ENCODE measurements at places on chromosomes 2 and 18.

DNA sequence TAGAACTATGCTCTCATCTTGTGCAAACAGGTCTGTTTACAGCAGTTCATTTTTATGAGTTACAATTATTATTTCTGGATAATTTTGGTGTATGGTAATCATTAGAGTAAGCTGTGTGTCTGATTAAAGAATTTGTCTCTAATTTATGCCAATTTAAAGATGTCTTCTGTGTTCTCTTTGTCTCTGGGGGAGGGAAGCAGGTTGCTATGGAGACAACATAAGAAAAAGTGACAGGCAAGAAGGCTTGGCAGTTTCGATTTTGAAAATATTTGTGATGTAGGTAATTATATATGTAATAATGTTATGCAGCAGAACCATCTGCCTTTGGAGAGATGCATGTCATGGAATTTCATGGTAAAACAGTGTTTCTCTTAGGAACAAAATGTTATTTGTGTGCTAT, 78.2 kb downstream of the SH3RF3 start:
- no peak for DNase-seq

DNA sequence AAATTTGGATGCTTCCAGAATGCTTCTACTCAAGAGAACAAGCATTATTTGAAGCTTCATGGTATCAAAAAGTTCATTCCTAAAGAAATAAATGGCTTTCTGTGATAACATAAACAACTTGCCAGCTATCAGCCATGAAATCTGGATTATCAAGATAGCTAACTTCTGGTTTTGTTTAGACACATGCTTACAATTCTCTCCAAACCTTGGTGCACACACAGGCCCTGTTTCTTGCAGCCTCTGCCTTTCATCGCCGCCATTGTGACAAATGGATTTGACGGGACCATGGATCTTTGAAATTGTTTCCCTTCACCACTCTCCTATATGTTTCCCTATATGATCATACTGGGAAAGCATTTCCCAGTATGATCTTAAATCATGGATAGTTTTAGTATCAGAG, 47.9 kb upstream of the CABLES1 start:
- DNase-seq, result no peak

DNA sequence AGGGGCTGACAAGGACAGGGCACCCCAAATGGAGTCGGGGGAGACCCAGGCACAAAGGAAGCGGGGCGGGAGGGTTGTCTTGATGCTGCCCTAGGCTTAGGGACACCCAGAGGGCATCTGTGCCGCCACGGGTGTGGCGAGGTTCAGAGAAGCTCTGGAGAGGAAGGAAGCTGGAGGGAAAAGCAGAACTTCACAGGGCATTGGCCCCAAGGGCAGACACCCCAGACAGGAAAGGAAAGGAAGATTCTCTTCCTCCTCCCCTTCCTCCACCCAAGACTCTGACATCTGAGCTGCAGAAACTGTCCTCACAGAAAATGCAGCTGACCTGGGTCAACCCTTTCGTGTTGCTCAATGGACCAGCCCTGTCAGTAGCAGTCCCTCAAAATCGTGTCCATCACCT, 25.6 kb downstream of the DNMT3A start:
- DNase-seq, result no peak

GRCh38 chr18:39799006-39799405, 2156.0 kb upstream of the PIK3C3 start:
- peak; percentile 26 for DNase-seq

DNA sequence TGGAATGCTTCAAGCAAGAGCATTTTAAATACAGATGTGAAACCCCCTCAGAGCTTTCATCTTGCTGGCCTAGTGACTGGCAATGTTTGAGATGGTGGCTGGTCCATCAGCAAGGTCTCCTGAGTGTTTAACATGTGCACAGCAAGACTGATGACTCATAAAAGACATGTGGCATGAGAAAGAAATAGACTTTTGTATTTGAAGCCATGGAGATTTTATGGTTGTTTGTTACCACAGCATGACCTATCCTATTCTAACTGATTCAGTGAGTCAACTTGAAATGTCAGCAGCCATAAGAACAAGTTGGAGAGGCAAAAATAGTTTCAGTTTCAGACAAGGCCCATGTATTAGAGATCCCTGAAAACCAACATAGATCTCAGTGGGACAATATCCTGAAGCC, 154.7 kb upstream of the LYPD1 start:
- no peak for DNase-seq

DNA sequence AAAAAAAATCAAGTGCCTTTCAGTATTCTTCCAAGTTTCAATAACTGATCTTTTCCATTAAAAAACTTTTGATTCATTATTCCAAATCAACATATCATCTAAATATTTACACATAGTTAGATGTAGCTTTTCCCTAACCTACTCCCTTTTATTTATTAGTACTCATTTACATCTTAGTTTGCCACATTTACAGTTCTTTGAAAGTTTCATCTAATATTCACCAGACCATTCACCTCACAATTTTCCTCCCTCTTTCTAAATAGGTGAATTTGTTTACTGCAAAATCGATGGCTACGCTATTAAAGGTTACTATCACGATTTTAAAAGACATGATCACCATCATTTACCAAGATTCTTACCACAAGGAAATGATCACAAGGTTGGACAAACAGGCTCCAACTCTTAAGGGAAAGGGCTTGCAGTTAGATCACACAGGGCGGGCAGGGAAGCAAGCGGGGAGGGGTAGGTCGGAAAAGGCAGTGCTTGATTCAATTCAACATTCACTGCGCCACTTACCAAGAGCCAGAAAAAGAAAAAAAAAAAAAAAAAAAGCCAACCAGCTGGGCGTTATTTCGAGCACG, 654 bp upstream of the MARCHF7 start:
- no peak for DNase-seq

GRCh38 chr2:237435844-237436587, 22.1 kb upstream of the COL6A3 start:
- DNase-seq, result no peak

DNA sequence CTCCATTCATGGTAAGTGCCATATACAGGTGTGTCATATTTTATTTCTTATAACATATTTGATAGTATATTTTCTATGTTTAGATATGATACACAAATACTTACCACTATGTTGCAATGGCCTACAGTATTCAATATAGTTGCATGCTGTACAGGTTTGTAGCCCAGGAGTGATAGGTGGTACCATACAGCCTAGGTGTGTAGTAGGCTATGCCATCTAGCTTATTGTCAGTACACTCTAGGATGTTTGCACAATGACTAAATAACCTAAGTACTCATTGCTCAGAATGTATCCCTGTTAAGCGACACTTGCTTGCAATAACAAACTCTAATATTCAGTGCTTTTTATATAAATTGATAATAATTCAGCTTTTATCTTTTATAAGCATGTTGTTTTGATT, 563.1 kb upstream of the LINC00305 start:
- no peak for DNase-seq

- DNase-seq, result peak; percentile 31
Observed at GRCh38 chr18:76064998-76065397, 430.0 kb downstream of the ZNF516 start.

DNA sequence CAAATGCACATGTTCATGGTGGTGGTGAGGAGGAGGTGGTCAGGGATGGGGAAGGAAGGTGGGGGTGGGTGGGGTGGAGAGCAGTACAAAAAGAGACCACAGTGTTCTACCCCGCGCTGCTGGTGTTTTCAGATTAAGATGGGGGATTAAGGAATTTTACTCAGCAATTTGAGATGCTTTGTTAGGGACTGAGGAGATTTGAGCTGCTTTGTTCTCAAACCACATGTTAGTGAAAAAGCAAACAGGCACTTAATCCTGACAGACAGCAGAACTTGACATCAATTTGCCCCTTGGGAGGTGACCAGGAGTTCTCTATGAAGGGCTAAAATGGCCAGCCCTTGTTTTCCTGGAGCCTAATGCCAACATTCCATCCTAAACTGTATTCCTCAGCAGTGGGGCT, 244.5 kb downstream of the MEIS1 start:
- DNase-seq, result no peak

DNA sequence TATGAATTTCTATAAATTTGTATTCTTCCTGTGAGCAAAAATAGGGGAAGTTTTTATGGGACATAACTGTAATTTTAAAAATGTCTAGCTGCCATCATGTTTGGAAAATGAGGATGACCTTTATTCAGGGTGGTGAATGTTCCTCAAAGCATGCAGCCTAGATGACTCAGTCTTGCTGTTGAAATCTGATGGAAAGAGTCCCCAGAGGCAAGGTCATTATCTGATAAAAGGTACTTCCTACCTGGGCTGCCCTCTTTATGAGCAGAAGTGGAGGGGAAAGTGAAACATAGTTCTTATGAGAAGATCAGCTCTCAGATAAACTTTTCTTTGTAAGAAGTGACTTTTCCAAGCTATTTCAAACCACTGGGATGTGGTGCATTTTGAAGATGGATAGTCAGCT, 1144.7 kb upstream of the PIK3C3 start:
- no peak for DNase-seq

GRCh38 chr2:73700661-73701447, 36.3 kb downstream of the TPRKB start:
- DNase-seq, result no peak

DNA sequence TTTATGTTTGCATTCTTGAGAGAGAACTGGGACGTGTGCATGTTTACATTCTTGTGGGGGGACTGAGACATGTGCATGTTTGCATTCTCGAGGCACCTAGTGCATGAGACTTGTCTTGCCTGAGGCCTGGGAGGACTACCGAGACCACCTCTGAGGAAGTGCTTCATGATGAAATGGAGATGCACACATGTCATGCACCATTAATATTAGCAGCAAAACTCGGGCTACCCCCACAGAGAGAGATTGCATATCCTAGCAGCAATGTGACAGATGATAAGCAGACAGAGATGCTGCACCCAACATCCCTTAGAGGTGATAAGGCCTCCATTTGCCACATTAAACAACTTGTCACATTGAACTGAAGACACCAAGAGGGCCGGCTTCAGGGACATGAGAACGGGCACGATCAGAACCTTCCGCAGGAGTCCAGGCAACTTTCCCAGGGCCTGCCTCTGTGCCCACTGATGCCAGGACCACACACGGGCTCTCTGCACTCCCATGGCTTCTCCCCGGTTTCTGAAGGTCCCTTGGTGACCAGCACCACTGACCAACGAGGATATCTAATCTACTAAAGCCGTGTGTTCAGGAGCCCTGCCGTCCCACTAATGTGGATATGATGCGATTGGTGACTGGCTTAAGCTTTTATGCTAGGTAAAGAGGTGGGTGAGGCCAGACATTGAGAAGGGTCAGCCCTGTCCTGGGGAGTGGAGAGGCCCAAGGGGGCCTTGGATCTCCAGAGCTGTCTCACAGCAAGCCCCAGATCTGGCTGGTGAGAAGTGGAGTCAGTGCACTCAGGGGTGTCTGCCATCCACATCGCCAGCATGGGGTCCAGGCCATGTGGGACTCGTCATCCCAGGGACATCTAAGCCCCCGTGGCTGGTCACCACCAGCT, 208.3 kb downstream of the NDUFA10 start:
- no peak for DNase-seq

DNA sequence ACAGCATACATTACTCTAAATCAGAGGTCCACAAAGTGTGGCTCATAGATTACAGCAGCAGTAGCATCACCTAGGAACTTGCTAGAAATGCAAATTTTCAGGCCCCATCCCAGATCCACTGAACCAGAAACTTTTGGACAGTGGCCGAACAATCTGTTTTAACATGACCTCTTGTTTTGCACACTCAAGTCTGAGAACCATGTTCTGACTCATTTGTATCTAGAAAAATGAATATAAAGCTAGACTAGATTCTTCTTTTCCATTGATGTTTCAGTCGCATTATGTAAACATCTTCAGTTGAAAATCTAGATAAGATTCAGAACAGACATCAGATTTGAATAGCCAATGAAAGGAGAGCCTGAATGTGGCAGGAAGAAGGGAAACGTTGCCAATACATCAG, 608.8 kb downstream of the LRP1B start:
- DNase-seq, result no peak

DNA sequence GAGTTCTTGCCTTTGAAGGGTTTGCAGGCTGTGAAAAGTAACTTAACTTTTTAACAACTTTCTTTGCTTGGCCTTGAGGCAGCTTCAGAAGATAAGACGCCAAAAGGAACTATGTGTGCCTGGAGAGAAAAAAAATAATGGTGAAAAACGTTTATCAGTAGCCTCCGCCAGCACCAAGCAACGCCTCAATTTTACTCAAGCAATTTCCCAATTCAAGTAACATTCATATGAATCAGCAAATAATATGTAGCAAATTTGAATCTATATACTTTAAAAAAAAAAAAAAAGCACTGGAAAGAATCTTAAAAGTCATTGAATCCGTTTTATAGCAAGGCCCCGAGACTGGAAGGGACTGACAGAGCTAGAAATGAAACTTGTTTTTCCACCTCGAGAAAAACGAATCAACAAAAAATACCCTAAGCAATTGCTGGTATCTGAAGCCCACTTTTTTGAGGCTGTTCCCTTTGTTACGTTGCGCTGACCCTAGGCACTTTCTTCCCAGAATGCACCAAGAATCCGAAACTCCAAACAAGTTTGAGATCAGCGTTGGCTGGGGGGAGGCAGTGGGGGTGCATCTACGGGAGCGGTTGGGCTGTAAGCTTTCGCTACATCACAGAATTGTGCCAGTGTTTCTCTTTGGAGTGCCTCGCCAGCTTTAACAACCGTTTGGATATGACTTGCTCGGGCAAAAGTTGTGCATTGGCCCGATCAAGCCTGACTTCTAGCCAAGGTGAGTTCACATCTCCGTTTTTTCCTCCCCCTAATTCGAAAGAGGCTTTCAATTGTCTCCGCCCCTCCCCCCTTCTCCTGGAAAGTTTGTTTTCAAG, 2.7 kb upstream of the TGIF1 start:
- peak; percentile 68 for DNase-seq

GRCh38 chr2:68771211-68771751, 36.7 kb downstream of the ARHGAP25 start:
- DNase-seq, result no peak

GRCh38 chr2:216670266-216671080, 24.9 kb downstream of the IGFBP5 start:
- DNase-seq, result no peak

GRCh38 chr2:173354582-173355131, at the start of gene CDCA7:
TSS of gene CDCA7 (plus strand) at chr2:173354872. CDS start at chr2:173354964, 92 bp downstream.
- peak; percentile 78 for DNase-seq

DNA sequence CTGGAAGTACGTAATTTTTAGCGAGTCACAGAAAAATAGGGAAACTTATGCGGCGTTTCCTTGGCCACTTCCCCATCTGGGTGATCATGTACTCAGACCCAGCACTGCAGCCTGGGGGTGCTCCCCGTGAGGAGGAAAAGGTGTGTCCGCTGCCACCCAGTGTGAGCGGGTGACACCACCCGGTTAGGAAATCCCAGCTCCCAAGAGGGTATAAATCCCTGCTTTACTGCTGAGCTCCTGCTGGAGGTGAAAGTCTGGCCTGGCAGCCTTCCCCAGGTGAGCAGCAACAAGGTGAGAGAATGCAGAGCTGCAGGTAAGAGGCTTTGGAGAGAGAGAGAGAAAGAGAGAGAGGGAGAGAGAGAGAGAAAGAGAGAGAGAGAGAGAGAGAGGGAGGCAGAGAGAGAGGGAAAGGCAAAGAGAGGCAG, at the start of gene IL1R2:
Gene IL1R2 (plus strand): TSS at position 240 of the 425 bp plus-strand sequence. CDS start 16,616 bp downstream, outside the sequence.
- DNase-seq, result no peak

DNA sequence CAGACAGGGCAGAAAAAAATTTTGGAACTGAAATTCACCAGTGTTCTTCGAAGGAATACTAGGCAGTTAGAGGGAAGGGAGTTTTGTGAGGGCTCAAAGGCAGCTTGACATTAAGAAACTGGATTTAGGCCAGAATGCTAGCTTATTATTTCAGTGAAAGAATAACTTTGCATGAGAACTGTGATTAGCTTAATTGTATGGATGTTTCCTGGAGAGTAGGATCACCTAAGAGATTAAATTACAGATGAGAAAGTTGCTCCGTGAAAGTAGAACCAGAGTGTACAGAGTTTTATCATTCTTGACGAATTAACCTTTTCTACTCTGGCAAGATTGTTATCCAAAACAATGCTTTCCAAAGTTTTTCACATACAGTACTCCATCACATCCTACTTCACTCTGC, 6.2 kb downstream of the SPAG16 start:
- DNase-seq, result no peak
